GM19239 (cell line): ENCODE measurements at places on chromosomes 3 and 15.

DNA sequence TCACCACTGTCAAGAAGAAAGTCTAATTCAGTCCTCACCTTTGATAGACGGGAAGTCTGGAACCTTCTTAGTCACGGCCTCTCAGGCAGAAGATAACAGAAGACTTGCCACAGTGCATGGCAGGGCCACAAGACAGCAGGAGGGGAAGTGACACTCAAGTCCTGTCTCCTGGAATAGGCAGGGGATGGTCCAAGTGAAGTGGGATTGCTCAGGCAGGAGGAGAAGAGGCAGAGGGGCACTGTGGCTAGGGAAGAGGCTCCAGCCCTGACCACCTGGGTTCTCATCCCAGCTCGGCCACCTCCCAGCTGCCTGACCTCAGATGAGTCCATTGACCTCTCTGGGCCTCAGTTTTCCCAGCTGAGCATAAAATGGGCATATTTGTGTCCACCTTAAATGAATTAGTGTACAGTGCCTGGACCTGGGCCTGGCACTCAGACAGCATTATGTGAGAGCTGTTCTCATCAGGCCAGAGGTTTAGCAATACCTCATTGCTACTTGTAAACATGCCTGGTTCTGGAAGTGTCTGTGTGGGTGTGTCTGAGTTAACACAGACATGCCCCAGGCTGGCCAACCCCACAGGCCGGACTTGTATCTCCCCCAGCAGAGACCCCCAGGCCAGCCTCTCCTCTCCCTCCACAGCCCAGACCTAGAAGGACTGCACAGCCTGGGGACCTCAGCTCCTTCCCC is 11.5 kb upstream of the PCSK6 start:
- DNase-seq = no peak

DNA sequence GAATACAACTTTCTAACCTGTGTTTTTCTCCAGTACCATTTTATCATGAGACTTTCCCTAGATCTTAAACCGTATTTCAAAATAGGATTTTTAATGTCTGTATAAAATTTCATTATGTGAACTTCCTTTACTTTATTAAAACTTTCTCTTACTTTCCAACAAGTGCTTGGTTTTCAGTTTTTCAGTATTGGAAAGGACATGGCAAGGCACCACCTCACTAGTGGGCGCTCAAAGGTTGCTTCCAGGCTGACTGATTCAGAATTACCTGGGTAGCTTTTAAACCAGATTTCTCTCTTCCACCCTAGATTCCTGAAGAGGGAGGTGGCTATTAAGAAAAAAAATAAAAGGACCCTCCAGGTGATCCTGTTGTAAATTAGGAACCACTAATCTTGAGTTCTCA is 236.6 kb downstream of the SOX2 start:
- DNase-seq = no peak

- no peak for DNase-seq
Observed at GRCh38 chr3:150348500-150348899, 59.6 kb upstream of the TSC22D2 start.

GRCh38 chr15:26676115-26676514 is 96.8 kb downstream of the GABRB3 start:
- no peak for DNase-seq

GRCh38 chr3:18888370-18888769 is 259.9 kb upstream of the KCNH8 start:
- no peak for DNase-seq

- DNase-seq = no peak
Observed at GRCh38 chr15:47885920-47886319, 168.6 kb downstream of the SEMA6D start.

DNA sequence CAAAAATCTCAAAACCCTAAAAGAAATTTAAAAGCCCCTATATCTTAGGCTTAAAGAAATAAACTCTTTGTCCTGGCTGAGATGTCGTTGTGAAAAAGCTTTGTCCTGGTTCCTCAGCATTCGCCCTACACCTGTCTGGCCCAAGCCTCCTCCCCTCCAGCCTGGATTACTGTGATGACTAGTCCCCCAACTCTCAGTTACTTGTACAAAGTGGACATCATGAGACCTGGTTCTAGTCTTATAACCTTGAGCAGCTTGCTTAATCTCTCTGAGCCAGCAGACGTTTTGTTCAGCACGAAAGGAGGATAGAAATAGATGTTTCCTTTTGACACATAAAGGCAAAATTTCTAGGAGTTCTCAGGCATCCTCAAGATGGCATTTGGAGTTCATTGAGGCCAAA is 51.6 kb downstream of the FILIP1L start:
- no peak for DNase-seq

DNA sequence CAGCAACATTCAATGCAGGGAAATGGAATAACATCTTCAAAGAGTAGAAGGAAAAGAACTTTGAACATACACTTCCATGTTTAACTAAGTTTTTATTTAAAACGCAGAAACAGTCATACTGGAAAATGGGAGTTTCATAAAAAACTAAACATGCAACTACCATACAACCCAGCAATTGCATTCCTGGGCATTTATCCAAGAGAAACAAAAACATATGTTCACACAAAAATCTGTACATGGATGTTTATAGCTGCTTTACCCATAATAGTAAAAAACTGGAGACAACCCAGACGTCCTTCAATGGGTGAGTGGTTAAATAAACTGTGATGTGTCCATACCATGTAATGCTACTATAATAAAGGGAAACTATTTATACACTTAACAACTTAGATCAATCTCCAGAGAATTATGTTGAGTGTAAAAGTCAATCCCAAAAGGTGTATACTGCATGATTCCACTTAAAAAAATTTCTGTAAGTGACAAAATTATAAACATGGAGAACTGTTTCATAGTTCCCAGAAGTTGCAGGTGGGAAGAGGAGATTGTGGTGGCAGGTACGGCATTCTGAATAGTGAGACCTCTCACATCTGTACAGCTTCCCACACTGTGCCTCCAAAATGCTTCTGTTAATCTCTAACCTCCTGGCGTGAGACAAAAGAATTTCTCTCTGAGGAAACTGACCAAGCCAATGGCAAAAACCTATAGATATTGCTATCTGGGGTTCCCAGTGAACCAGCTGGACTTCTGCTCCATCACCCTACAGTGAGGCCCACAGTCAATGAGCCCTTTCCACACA is 23.1 kb downstream of the ISG20 start:
- no peak for DNase-seq

- no peak for DNase-seq
Observed at GRCh38 chr3:17833786-17834559, 91.5 kb upstream of the TBC1D5 start.
